ENCODE measurements at places on chromosomes 7 and 10. TPM values are rescaled to one million over a fixed set of nuclear protein-coding genes. Genes with fewer than 3 reads are reported as not detected.

DNA sequence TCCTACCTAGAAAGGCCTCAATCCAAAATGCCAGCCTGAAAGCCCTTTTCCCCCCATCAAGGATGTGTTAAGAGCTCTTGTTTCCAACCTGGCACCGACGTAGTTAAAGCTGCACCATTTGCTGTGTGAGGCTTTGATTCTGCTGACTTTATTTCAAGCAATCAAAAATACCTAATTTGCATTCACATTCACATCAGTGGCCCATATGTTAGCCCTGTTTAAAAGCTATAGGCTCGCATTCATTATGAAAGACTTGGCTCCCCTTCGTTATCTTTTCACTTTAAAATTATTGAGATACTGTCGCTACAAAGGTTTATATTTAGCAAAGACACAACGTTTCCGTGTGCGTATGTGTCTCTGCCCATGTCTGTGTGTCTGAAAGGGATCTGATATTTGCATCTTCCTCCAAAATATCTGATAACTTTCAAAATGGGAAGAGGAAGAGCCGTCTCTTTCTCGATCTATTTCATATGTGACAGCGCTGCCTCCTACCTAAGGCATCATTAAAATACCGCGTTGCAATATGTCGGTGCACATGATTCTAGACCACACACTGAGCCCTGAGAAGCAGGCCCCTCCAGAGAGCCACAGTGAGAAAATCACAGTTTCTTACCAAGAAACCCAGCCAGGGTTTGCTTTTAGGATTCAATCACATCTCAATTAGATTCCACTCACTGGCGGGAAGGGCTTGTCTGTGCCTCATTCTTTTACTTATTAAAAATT, 57.1 kb upstream of the ITPRID1 start:
- H3K4me3 ChIP-seq = no peak overlapping the region
- H3K4me1 ChIP-seq = no peaks in the 10 kb centered on the region
- DNase-seq = no peak
- no peak overlapping the region for H3K27ac ChIP-seq
- no peaks in the 10 kb centered on the region for H3K36me3 ChIP-seq
- peaks cover 6% of the 10 kb centered on the region for H3K27me3 ChIP-seq

- no peaks in the 10 kb centered on the region for H3K4me1 ChIP-seq
- H3K27ac ChIP-seq = no peak overlapping the region
- H3K36me3 ChIP-seq = no peaks in the 10 kb centered on the region
Observed at GRCh38 chr10:7075110-7075509, 335.7 kb downstream of the SFMBT2 start.

DNA sequence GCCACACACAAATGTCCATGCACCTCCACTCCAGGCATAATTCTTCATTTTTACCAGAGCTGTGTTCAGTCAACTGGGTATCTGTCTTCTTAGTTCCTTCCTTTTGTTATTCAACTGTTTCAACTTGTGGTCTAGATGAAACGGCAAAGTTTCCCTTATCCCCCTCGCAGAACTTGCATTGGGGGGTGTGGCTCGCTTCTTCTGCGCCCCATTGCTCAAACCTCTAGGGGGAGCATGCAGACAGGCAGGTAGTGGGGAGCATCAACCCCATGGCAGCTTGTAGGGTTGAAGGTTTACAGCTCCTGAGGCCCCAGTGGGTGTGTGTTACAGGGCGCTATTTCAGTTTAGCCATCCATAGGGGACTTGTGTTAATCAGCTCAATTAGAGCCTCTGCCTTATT, 38.3 kb upstream of the COBL start:
- H3K36me3 ChIP-seq = no peaks in the 10 kb centered on the region
- H3K4me1 ChIP-seq = no peaks in the 10 kb centered on the region
- H3K4me3 ChIP-seq = no peak overlapping the region
- H3K27ac ChIP-seq = no peak overlapping the region
- DNase-seq = no peak

- H3K36me3 ChIP-seq = no peaks in the 10 kb centered on the region
- DNase-seq = no peak
- no peak overlapping the region for H3K27ac ChIP-seq
- H3K4me1 ChIP-seq = no peaks in the 10 kb centered on the region
Observed at GRCh38 chr10:111247781-111248389, 171.1 kb downstream of the ADRA2A start.

DNA sequence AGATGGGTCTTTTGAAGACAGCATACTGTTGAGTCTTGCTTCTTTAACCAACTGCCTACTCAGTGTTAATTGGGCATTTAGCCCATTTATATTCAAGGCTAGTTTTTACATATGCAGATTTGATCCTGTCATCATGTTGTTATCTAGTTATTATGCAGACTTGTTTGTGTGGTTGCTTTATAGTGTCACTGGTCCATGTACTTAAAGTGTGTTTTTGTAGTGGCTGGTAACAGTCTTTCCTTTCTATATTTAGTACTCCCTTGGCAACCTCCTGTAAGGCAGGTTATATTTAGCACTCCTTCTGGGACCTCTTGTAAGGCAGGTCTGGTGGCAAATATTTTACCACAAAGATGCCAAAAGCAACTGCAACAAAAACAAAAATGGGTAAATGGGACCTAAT, 66.7 kb downstream of the TES start:
- H3K4me1 ChIP-seq = peaks cover 3% of the 10 kb centered on the region
- peaks cover 49% of the 10 kb centered on the region for H3K27me3 ChIP-seq
- H3K4me3 ChIP-seq = no peak overlapping the region
- H3K36me3 ChIP-seq = no peaks in the 10 kb centered on the region
- no peak for DNase-seq
- H3K27ac ChIP-seq = no peak overlapping the region

DNA sequence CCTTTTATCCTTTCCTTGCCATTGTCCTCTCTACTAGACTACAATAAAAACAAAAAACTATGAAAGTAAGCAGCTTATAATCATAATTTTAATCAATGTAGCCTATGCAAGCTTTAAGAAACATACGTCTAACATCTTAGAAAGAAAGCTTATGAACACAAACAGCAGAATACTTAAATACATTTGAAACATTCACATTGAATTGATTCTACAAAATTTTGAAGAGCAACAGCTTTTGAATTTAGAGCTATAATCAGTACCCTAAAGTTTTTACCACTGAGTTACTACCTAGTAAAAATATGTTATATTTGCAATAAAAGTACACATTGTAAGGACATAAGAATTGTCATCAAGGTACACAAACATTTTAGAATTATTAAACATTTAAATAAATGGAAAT, 7.2 kb downstream of the MEOX2 start:
- no peak overlapping the region for H3K4me3 ChIP-seq
- H3K27me3 ChIP-seq = no peaks in the 10 kb centered on the region
- no peak for DNase-seq
- no peaks in the 10 kb centered on the region for H3K4me1 ChIP-seq
- H3K27ac ChIP-seq = no peak overlapping the region

GRCh38 chr10:63522995-63523394, 1.8 kb downstream of the REEP3 start:
- peak overlapping the region; percentile 95 for H3K27ac ChIP-seq
- DNase-seq = no peak
- no peaks in the 10 kb centered on the region for H3K27me3 ChIP-seq
- peaks cover 4% of the 10 kb centered on the region for H3K36me3 ChIP-seq
- peak overlapping the region; percentile 93 for H3K4me3 ChIP-seq
- peaks cover 57% of the 10 kb centered on the region for H3K4me1 ChIP-seq

- DNase-seq = no peak
Observed at GRCh38 chr10:82212753-82213152, 337.8 kb downstream of the NRG3 start.

DNA sequence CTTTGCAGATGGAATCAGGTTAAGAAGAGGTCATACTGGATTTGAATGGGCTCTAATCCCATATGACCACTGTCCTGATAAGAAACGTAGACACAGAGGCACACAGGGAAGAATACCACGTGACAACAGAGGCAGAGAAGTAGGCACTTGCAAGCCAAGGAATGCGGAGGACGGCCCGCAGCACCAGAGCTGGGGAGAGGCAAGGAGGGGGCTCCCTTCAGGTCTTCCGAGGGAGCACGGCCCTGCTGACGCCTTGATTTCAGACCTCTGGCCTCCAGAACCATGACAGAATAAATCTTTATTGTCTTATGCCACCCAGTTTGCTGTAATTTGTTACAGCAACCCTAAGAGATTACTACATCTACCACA, 44.7 kb upstream of the TMEM213 start:
- peak overlapping the region; percentile 69 for H3K4me3 ChIP-seq
- no peaks in the 10 kb centered on the region for H3K27me3 ChIP-seq
- no peak for DNase-seq
- H3K27ac ChIP-seq = peak overlapping the region; percentile 89
- H3K36me3 ChIP-seq = no peaks in the 10 kb centered on the region

DNA sequence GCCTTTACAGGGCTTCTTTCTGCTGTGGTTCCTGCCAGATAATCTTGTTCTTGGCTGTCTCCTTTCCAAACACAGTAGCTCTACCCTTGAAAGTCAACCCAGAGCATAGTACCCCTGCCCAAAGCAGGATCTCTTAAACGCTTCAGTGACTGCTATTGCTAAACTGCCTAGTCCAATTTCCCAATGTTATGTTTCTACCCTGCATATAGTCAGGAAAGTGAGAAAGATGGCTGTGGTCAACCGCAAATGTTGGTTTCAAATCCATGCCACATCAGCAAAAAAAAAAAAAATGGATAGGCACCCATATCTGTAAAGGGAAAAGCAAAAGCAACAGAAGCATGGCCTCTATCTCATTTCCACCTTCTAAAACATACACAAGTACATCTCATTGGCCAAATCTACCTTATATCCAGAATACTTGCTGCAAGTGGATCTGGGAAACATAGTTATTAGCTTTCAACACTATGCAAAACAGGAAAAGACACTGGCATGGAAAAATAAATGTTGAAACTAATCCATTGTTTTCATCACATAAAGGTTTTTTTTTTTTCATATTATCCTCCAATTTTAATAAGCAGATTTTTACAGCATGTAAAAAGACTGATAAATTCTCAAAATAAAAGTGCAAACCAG, 59.8 kb downstream of the DNAJC1 start:
- peak overlapping the region; percentile 20 for H3K27ac ChIP-seq
- DNase-seq = no peak
- no peaks in the 10 kb centered on the region for H3K27me3 ChIP-seq
- H3K4me1 ChIP-seq = no peaks in the 10 kb centered on the region
- no peaks in the 10 kb centered on the region for H3K36me3 ChIP-seq

DNA sequence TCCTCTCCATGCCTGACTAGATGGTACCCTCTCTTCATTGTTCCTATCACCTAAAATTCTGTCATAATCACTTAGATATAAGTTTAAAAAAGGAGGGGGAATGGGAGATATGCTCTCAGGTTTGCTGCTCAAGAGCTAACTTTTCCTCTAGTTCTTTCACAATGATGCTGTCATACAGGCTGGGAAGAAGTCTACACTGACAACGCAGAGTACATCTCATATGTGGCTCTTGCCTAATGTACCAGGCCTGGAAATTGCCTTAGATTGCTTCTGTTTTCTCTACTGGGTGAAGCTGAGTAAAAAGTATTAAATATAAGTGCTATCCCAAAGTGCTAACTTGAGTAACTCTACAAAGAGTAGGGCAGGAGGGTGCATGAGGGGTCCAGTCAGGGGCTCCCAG, 43.8 kb upstream of the BET1 start:
- H3K36me3 ChIP-seq = no peaks in the 10 kb centered on the region
- DNase-seq = no peak
- H3K4me3 ChIP-seq = no peak overlapping the region
- H3K4me1 ChIP-seq = peaks cover 5% of the 10 kb centered on the region

DNA sequence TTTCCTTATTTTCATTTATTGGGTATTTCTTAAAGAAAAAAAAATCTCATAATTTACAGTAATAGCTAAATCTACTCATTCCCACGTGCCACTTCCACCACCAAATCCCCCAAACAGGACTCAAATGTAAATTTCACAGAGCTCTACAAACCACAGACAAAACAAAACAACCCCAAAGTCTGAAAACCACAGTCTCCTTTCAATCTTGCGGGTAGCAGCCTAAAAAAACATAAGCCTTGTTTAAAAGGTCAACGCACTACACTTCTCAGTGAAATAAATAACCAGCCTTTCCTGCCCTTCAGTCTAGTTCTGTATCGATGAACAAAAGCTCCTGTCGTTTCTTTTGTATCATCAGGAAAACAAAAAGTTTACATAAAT, 121.8 kb upstream of the AFAP1L2 start:
- peak; percentile 54 for DNase-seq
- H3K36me3 ChIP-seq = peaks cover 7% of the 10 kb centered on the region
- peak overlapping the region; percentile 92 for H3K4me3 ChIP-seq
- peaks cover 65% of the 10 kb centered on the region for H3K4me1 ChIP-seq
- H3K27ac ChIP-seq = peak overlapping the region; percentile 96

ADIRF gene
- total RNA-seq = not detected

GPR141 gene
- not detected for total RNA-seq

CFAP58 gene
- 1.1 TPM for total RNA-seq

CALML3 gene
- total RNA-seq = not detected

Data from activated T-cell treated with anti-CD3 and anti-CD28 coated beads, Interleukin-2, amount 50 U/mL, for 72 hours (primary cell).